ENCODE measurements at places on chromosomes 16 and 17.
A peak's percentile ranks its signal among the peaks of the same experiment; 100 is the strongest.

GRCh38 chr17:12928736-12929135 lies 89.1 kb downstream of the ELAC2 start:
- no peak for DNase-seq

DNA sequence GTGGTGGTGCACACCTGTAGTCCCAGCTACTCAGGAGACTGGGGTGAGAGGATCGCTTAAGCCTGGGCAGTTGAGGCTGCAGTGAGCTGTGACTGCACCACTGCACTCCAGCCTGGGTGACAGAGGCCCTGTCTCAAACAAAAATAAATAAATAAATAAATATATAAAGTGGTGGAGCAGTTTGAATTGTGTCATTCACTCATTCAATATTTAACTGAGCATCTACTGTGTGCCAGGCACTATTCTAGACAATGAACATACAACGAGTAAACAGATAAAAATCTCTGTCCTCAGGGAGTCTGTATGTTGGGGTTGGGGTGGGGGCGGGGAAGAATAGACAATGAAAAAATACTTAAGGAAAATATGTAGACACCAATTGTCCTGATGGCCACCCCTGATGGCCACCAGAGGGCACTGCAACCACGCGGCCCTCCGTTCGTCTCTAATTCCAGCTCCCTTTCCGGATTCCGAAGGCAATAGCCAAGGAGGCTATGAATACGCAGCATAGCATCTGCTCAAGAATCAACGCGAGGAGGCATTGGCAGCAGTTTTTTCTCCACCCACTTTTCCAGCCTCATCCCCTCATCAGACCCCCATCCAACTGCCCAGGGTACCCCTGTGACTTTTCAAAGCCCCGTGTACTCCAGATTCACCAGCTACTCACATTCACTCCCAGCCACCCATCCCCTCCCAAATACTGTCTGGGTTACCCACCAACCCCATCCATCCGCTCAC lies 21.4 kb downstream of the QPRT start:
- DNase-seq: no peak

DNA sequence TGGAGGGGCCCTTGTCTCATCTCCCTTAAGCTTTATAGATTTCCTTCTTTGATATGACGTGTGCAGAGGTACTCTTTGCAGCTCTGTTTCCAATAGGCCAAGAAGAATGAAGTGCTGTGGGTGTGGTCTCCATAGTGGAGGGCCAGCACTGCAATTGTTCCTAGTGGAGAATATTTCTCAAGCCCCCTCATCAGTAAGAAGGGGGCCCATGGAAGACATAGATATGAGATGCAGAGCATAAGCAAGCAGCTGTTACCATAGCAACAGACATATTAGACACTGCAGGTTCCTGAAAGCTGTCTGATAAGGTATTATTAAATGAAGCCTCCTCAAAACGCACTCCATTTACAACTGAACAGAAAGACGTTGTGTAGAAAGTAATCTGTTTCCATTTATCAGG lies 240.7 kb downstream of the ZFHX3 start:
- no peak for DNase-seq

GRCh38 chr16:9258423-9259051 lies 167.1 kb downstream of the HAPSTR1 start:
- peak; percentile 36 for DNase-seq

- DNase-seq: no peak
Measured at GRCh38 chr16:73214825-73215677, 167.1 kb upstream of the ZFHX3 start.

DNA sequence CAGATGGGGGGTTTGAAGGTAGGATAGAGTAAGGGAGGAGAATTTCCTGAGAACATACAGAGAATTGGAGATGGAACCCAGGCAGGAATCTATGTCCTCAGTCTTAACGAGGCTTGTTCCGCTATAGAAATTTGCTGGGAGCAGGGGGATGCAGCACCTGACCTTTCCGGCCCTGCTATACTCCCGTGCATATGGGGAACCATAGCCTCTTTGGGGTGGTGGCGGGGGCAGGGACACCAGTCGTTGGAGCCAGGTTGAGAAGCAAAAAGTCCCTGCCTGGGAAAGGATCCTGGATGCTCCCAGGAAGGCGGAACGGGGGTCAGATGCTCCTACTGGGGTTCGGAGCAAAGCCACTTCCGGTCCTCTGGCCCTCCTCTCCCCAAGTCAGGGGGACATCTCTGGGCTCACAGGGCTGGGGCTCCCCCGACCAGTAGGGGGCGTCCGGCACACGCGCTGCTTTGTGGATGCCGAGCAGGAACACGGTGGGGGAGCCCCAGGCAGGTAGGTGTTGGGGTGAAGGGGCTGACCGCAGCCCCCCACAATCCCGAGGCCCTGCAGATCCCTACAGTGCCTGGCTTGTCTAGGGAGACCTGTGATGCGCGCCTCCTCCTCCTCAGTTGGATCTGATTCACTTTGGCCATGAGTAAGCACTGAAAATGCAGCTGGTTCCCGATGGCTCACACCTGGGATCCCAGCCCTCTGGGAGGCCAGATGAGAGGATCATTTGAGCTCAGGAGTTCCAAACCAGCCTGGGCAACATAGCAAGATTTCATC lies 15.5 kb upstream of the TFAP4 start:
- peak; percentile 63 for DNase-seq

DNA sequence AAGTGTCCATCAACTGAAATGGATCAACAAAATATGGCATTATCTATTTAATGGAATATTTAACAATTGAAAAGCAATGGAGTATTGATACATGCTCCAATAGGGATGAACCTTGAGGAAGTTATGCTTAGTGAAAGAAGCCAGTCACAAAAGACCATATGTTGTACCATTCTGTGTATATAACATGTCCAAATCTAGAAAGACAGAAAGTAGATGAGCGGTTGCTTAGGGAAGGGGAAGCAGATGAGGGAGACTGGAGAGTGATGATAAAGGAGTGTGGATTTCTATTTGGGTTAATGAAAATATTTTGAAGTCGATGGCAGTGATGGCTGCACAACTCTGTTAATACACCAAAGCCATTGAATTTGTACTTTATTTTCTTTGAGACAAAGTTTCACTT lies 8.5 kb upstream of the ERN1 start:
- no peak for DNase-seq

GRCh38 chr16:20409398-20410120 lies at the start of gene ACSM5:
Gene ACSM5, plus strand, starts transcription at chr16:20409534. Its CDS starts 1,951 bp downstream, at chr16:20411485.
- DNase-seq: peak; percentile 50

GRCh38 chr16:67148656-67149275 lies 2.0 kb downstream of the B3GNT9 start:
- no peak for DNase-seq

DNA sequence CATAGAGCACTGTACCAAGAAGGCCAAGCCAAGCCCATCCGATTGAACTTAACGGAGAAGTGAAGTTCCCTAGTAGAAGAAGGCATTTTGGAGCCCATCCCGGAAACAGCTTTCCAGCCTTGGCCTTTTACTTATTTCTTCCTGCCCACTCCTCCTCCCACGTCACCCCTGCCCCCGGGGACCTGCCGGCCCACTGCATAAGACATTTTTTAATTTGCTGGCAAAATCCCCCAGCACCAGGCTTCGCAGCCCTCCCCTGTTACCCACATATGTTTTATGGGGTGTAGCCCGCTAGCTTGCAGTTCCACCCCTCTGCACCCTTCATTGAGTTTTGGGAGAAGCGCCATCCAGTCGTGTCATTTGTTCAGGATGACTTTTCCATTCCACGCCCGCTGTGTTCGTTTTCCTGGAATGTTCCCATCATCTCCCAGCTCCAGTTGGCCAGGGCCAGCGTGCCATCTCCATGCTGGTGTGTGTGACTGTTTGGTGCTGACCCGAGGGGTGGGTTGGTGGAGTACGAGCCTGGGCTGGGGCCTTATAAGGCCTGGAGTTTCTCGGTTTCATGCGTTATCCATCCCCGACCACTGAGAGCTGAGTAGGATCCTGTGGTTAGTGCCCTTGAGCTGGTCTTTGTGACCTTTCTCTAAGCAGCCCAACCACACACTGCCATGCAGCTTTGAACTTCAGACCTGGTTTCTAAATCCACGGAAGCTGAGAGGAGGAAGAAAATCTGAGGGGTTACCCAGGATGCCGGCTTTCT lies 20.0 kb upstream of the TBX2 start:
- DNase-seq: no peak

- no peak for DNase-seq
Measured at GRCh38 chr17:44263345-44263902, 4.5 kb downstream of the SLC4A1 start.

DNA sequence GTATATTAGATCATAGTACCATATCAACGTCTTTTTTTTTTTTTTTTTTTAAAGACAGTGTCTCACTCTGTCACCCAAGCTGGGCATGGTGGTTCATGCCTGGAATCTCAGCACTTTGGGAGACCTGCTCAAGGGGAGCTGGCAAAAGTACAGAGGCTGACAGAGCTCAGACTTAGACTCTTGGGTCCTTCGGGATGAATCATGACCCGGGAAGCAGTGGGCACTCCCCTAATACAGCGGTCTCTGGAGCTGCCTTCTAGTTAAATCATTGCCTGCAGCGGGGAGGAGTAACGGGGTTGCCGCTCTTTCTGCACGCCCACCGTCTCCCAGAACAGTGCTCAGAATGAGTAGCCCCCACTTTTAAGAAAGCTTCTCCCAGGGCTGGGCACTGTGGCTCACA lies 174.4 kb downstream of the CPPED1 start:
- no peak for DNase-seq

DNA sequence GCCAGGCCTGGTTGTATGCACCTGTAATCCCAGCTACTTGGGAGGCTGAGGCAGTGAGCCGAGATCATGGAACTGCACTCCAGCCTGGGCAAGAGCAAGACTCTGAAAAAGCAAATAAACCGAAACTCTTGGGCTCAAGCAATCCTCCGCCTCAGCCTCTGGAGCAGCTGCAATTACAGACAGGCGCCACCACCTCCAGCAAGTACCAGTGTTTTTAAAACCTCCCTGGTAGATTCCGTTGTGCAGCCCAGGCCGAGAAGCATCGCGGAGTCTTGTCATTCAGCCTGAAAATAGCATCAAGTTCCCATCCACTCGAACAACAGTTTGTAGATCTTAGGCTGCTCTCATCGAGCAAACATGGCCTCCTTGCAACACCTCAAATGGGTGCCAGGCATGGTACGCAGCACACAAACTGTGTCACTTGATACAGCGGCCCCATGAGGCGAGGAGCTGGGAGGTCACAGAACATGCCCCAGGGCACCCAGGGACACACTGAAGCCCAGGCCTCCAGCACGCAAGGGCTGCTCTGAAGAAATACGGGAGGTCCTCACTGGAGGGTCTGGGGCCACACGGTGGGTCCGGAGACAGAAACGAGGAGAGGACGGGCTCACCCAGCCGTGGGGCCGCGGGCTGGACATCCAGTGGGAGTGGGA lies 18.1 kb downstream of the TMC6 start:
- no peak for DNase-seq

- no peak for DNase-seq
Measured at GRCh38 chr17:57502811-57503241, 242.3 kb downstream of the CCDC182 start.

DNA sequence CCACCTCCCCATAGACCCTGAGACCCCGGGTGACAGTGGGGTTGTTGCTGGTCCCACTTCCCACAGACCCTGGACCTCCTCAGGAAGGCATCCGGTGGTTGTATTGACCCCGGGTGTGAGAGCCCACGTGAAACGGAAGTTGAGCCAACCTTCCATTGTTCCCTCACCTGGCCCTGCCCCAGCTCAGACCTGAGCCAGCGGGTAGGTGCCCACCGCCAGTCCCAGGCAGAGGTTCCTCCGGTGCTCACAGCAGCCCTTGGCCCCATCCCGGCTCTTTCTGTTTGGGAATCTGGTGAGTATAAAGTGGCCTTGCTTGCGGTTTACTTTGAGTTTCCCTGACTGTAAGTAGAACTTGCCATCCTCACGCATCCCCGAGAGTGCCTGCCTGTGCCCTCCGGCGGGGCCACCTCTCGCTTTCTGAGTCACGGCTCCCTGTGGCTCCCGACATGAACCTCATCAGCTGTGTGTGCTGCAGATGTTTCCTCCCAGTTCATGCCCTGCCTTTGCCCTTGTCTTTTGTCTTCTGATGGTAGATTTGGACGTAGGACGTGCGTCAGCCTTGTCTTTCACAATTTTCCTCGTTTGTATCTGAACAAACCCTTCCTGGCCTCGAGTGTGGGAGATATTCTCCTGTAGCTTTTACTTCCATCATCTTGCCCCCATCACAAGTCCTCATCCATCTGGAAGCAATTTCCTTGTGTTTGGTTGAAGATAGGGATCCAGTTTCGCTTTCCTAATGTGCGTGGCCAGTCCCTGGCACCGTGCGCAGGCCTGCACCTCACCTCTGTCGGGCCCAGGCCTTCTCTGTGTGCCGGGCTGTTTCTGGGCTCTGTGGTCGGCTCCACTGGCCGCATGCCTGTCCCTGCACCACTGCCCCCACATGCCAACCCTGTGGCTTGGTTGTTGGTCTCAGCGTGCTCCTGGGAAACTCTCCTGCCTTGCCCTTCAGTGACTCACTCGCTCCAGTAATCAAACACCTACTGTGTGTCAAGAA lies 76.0 kb downstream of the METRNL start:
- no peak for DNase-seq

DNA sequence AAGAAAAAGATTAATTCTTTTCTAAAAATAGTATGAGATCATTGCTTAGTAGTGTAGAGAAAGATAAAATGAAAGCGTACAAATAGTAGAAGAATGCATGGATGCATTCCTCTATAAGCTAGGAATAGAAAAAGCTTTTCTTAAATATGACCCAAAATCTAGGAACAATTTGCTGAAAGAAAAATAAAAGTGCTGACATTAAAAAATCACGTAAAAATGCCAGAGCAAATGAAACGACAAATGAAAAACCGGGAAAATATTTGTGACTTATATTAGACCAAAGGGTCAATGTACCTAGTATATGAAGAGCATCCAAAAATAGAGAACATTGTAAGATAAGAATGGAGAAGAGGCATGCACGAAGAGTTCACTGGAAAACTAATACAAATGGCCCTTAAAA lies 149.5 kb upstream of the MON1B start:
- no peak for DNase-seq

All from amygdala (tissue), 56 donors.